ENCODE measurements at places on chromosomes 5 and 9. TPM values are rescaled to one million over a fixed set of nuclear protein-coding genes. Genes with fewer than 3 reads are reported as not detected.

DNA sequence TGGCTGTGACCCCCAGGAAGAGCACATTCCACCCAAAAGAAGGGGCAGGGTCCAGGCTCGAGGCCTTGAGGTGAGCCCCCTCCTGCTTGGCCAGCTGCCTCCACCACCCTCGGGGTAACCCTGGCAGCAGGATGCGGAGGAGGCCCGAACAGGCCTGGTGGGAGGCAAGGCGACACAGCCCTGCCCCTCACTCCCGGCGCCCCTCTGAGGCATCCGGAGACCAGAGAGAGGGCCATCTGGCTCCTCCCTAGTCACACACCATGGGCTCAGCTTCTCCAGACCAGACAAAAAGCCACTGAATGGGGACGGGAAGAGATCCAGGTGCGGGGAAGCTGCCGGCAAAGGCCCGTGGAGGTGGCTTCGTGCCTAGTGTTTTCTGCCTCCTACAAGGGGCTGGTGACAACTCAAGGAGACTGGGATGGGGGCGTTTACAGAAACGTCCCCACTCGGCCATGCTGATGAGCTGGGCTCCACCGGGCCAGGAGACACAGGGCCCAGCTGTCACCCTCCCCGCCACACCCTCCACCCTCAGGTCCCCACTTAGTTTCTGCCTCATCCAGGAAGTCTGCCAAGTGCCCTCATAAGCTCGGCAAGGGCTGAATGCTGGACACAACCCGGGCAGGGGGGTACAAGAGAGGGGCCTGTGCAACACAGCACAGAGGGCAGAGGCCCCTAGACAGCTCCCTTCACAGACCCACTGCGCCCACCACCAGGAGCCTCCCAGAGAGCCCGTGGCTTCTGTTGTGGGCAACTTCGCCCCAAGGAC, 41.9 kb downstream of the NACC2 start:
- DNase-seq = no peak

- DNase-seq = no peak
Observed at GRCh38 chr5:54601411-54602230, 84.1 kb downstream of the SNX18 start.

DNA sequence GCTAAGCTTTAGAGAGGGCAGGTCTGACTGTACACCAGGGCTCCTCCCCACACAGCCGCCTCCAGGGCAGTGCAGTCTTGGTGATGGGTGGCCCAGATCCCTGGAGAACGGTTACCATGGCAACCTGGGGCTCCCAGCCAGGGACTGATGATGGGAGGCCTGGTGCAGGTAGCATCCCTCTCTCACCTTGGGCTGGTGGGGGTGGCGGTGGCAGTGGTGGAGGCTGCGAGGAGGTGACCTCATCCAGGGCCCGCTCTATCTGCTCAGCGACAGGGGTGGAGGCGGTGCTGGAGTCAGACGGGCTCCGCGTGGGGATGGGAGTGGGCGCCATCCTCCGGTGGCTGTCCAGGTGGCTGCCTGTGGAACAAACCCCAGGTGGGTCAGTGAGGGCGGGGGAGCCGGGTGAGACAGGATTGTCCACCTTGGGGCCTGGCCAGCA, 12.3 kb downstream of the PRR7 start:
- no peak for DNase-seq

Gene NUTM2F
- total RNA-seq = not detected

Gene GPR151
- not detected for total RNA-seq

Gene C5orf52
- not detected for total RNA-seq

Gene NR5A1
- not detected for total RNA-seq

All from uterus (tissue), 4 donors.